Gastroesophageal sphincter (tissue), 4 donors: ENCODE measurements at places on chromosomes 3 and 15. TPM values are rescaled to one million over a fixed set of nuclear protein-coding genes. Genes with fewer than 3 reads are reported as not detected.

Gene SYNPR
- total RNA-seq: not detected

Gene TTC23
- total RNA-seq: 33.3 TPM

Gene SHISA5
- total RNA-seq: 98.2 TPM

Gene PLA2G4D
- not detected for total RNA-seq

GRCh38 chr3:61719278-61719977, 158.1 kb downstream of the PTPRG start:
- ATAC-seq: no peak

GRCh38 chr3:101244212-101244575, 76.2 kb downstream of the IMPG2 start:
- ATAC-seq: no peak

GRCh38 chr3:195094191-195094921, 176.6 kb downstream of the XXYLT1 start:
- no peak for ATAC-seq

DNA sequence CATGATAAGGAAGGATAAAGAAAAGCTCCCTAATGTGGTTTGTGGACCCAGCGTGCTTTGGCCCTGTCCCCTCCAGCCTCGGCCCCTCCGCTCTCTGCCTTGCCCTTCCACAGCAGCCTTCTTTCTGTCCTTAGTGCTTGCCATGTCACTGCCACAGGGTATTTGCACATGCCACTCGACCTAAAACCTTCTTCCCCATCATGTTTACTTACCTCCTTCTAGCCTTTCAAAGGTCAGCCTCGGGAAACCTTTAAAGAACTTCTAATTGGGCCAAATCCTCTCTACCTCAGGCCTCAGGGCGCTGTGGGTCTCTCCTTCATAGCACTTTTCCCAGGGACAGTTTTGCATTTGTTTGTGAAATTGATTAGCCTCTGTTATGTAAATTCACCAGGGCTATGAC, 73.0 kb downstream of the SCN11A start:
- ATAC-seq: no peak

DNA sequence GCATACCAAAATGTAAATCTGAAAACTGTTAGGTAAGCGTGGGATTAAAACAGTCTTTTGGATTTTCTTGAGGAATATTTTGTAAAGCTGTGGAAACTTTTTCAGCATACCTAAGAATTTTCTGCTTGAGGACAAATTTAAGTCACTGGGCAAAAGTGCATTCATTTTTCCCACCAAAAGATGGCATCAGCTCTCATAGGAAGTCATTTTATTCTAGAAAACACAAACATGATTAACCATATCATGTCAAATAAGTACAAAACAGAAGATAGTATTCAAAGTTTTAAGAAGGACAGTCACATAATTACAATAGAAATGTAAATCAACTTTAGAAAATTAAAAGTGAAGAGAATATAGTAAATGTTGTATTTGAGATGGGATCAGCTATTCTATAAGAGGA, 63.5 kb downstream of the SLC49A4 start:
- ATAC-seq: no peak

- ATAC-seq: no peak
These were observed 937.5 kb upstream of the ROBO1 start for GRCh38 chr3:80705290-80705689.

GRCh38 chr3:72900048-72900447, 12.2 kb downstream of the GXYLT2 start:
- ATAC-seq: no peak

DNA sequence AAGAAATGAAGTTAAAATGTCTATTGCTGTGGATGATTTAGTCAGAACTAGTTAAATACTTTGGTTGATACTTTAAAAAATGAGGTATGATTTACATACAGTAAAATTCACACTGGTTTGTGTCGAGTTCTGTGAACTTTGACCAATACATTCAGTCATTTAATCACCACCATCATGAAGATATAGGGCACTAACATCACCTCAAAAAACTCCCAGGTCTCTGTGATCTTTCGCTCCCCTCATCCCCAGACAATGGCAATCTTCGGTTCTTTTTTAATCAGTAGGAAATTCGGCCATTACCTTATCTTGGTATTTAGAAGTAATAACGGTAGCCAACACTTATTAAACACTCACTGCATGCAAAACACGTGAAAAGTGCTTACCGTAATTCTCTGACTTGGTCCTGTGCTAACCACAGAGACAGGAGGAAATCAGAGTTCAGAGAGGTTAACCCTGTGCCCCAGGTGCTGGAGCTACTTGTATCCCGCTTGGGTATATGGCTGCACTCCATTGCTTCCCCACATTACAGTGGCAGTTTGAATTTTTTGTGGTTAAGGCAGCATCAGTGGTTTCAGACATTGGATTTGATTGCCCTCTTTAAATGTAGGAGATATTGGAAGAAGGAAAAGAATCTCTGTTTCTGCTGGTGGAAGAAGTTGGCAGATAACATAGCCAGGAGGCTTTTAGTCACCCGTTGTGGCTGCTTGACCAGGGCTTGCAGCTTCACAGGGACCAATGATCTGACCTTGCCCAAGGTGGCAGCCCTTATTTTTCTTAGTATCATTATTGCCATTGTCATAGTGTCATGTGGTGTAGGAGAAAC, 4.2 kb downstream of the PLCL2 start:
- ATAC-seq: no peak

- ATAC-seq: no peak
These were observed 114.3 kb upstream of the ARHGEF3 start for GRCh38 chr3:56915966-56916586.

DNA sequence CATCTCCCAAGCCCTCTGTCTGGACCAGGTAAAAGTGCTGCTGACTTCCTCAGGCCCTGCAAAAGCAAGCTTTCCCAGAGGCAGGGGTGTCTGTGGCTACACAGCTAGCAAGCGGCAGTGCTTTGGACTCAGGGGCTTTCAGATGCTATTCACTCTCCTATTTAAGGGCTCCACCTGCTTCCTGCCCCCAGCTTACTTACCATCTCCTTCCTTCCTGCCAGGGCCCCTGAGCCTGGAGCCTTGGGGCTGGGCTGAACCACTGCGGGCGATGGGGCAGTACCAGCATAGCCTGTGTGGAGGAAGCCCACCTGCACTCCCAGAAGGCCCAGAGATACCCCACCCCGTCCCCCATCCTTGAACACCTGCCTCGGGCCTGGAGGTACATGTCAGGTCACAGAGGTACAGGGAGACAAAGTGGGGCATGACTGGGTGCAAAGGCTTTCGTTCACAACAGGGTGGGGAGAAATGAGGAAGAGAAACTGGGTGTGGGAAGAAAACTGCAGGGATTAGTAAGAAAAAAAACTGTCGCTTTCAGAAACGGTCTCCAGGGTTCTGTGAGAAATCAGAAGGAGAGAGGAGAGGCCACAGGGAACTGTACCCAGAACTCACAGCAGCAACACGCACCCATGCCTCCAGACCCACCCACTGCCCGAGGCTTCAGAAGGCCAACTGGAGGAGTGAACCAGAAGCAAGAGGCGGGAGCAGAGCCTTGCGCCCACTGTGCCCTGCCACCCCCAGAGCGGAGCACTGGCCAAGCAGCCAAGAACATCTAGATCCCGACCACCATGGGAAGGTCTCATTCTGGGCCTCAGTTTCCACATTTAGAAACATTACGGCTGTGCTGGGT, 49.5 kb downstream of the CCDC12 start:
- ATAC-seq: no peak

DNA sequence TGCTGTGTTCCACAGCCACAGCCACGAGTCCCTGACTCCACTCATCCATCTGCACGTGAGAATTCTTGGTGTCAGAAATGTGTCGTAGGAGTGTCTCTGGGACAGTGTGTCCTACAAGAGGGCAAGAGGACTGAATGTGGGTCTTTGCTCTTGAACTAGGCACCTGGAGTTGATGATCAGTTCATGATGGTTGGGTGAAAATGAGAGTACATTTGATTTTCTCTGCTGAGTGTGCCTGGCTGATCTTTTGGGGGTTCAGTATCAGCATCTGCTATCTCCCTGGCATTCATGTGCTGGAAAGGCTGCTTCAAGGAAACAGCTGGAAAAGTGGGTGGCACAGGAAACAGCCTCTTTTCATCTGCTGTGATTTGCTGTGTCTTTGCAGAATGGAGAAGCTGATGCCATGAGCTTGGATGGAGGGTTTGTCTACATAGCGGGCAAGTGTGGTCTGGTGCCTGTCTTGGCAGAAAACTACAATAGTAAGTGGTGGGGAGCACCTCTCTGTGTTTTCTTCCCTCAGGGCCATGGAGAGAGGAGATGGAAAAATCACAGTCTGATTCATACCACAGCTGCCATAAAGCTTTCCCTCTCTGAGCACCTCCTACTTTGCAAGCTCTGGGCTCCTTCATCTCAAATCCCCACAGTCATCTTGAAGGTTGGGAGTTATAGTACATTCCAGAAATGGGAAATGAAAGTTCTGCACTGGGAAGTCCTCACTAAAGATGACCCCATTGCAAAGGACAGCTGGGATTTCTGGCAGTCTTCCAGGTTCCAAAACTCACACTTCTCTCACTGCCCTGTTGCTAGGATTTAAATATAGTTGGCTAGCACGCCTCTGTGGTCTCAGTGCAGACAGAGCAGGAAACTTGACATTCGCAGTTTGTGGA, 17.8 kb downstream of the TF start:
- peak; percentile 55 for ATAC-seq

- no peak for ATAC-seq
These were observed 129.7 kb downstream of the NR2E3 start for GRCh38 chr15:71939981-71940588.

- ATAC-seq: no peak
These were observed 6.9 kb downstream of the CAMK1 start for GRCh38 chr3:9762871-9763270.

GRCh38 chr15:70316059-70316600, 218.4 kb upstream of the TLE3 start:
- no peak for ATAC-seq

DNA sequence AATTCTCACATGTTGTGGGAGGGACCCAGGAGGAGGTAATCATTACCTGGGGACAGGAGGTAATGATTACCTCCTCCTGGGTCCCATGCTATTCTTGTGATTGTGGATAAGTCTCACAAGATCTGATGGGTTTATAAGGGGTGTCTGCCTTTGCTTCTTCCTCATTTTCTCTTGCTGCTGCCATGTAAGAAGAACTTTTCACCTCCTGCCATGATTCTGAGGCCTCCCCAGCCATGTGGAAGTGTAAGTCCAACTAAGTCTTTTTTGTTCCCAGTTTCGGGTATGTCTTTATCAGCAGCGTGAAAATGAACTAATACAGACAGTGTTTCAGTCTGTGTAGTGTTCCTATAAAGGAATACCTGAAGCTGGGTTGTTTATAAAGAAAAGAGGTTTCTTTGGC, 13.1 kb upstream of the KCTD6 start:
- ATAC-seq: no peak

DNA sequence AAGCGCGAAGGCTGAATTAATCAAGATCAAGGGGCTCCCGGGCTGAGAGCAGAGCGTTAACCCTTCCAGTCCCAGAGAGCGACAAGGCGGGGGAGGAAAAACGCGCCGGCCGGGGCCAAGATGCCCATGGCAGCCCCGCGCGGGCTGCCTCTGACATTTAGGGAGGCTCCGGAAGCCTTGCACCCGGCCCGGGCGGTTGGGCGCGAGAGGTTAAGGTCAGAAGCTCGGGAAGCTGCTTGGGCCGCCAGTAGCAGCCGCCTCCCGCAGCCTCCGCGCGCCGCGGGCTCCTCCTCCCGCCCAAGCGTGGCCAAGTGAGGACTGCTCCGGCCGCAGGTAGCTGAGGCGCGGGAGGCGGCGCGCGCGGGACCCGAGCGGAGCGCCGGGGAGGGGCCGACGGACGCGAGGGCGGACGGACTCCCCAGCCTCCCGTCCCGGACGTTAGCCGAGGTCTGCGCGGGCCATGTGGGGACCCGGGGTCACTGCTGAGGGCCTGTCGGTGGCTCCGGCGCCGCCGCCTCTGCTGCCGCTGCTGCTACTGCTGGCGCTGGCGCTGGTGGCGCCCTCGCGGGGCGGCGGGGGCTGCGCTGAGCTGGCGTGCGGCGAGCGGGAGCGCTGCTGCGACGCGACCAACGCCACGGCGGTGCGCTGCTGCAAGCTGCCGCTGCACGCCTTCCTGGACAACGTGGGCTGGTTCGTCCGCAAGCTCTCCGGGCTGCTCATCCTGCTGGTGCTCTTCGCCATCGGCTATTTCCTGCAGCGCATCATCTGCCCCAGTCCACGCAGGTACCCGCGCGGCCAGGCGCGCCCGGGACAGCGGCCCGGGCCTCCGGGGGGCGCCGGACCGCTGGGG, at the start of gene C3orf80:
Gene C3orf80 (plus strand): TSS at position 247 of the 850 bp plus-strand sequence. CDS start 214 bp downstream, at position 461.
- ATAC-seq: peak; percentile 73

DNA sequence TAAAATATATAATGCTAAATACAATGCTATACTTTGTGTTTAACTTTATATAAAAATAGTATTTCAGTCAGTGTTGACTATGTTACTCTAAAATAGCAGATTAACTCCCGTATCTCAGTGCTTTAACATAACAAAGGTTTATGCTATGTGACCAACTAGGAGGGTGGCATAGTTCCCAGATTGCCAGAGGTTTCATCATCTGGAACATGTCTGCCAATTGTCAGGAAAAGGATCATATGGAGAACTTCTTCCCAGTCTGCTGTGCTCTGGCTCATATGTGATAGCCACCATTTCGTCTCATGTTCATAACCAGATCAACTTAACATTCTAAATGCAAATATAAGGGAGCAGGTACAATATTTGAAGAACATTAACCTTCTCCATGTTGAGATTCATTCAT, 720.2 kb downstream of the MCTP2 start:
- ATAC-seq: no peak

GRCh38 chr3:101898752-101899169, 49.4 kb downstream of the NFKBIZ start:
- ATAC-seq: peak; percentile 36

- no peak for ATAC-seq
These were observed 60.1 kb upstream of the DAZL start for GRCh38 chr3:16665282-16665741.

DNA sequence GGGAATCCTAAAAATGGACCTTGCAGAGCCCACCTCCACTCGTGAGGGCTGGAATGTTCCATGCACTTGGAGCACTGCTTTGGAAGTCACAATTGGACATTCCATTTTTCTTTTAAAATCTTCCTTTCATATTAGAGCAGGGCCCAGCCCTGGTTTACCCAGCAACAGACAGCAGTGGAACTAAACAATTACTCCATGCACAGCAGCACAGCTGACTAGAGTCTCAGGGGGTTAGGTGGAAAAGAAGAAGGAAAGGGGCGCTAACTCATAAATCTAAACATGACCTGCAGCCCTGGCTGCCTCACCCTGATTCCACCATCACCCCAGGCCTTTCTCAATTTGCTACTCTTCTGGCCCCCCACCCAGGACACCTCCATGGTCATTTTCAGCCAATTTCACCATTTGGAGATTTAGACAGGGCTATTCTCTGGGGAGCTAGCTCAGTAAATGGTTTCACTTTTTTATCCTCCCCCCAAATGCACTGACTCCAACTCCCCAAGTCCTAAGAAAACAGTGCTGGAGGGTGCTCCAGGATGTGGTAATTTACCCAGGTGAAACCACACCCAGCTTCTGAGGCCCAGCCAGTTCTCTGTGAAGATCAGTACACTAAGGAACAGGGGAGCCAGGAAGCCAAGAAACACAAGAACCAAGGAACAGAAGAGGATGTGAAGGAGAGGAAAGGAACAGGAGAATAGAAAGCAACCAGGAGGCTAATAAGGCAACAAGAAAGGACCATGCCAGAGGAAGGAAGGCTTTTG, 1.6 kb upstream of the LRRC31 start:
- no peak for ATAC-seq
